ENCODE measurements at places on chromosomes 16 and 17. TPM values are rescaled to one million over a fixed set of nuclear protein-coding genes. Genes with fewer than 3 reads are reported as not detected.

The CHST5 gene
- 0.22 TPM for total RNA-seq

The MVP gene
- total RNA-seq: 45.5 TPM

The ZNF469 gene
- 0.94 TPM for total RNA-seq

The ICAM2 gene
- 31.9 TPM for total RNA-seq

The RRAD gene
- 95.4 TPM for total RNA-seq

The TSPOAP1 gene
- 13.6 TPM for total RNA-seq
